ENCODE measurements at places on chromosomes 7 and 10.

- DNase-seq, result peak; percentile 98
These were observed 824 bp downstream of the IFRD1 start for GRCh38 chr7:112450807-112451761.

GRCh38 chr10:97719602-97720001 lies 6.1 kb downstream of the MARVELD1 start:
- DNase-seq, result no peak

DNA sequence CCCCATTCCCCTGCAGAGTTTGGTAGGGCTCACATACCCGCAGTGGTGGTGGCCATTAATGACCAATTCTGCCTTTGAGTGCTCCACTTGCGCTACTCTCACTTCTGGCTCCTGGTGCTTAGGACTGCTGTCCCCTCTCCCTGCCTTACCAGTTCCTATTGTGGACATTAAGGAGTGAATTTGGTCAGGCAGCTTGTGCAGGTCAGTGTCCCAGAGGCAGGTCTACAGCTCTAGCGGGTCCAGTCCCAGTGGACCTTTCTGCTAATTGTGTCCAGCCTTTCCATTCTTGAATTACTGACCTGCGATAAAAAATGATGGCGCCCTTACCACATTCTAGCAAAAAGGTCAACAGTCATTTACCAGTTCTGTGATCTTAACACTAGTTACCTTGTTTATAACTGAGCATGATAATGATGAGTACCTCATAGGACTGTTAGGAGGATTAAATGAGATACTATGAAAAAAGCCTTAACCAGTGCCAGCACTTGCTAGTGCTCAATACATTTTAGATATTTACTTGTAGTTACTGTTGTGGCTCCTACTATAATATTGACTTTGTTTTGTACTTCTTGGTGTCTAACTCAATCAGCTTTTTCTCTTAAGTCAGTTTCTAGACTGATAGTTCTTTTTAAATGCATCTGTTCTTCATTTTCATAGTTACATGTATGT lies 14.1 kb downstream of the ST7 start:
- no peak for DNase-seq

- DNase-seq, result peak; percentile 5
These were observed 211.5 kb downstream of the CREB5 start for GRCh38 chr7:28623863-28624262.

DNA sequence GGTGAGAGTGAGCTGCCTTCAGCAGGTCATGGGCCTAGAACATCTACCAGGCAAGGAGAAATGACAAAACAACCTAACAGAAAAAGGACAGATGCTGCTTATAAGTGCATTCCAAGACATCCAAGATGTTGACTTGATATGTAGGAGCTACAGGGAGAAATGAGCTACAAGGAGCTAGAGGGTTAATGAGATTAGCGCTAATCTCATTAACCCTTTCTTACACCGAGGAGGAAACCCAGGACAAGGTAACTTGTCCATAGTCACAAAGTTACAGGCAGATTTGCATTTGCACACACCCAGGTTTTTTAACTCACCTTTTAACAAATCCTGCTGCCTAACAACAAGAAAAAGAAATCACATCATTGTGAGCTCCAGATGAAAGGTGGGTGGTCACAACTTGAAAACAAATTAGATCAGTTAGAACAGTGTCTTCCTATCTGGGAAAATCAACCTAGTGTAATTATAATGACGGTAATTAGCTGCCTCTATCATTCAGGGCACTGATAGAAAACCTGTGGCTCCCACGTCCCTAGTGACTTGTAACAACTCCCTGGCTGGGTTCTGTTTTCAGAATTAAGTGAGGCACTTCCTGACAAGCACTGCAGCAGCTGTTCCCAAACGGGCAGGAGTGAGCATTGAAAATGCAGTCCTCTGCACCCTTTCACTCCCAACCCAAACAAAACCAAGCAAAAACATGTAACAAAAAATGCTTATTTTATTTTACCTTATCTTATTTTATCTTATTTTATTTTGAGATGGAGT lies 5.7 kb downstream of the KIAA1549 start:
- no peak for DNase-seq

- peak; percentile 63 for DNase-seq
These were observed 40.0 kb upstream of the AGBL3 start for GRCh38 chr7:134946260-134946659.

DNA sequence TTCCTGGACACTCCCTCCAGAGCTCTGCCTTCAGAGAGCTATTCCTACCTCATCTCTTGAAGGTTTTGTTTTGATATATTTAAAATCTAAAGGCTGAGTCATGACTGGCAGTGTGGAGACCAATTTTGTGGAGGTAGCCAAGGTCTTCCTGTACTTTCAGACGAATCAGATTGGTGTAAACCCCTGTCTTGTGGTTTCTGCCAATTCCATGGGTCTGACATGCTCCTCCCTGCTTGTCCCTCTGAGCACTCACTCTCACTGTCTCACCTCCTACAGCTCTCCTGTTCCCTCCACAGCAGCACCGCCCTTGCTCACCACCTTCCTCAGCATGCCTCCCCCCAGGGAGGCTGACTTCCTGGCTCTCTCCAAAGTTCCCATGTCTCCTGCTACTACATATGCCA lies 179.8 kb downstream of the NPSR1 start:
- DNase-seq, result peak; percentile 27

DNA sequence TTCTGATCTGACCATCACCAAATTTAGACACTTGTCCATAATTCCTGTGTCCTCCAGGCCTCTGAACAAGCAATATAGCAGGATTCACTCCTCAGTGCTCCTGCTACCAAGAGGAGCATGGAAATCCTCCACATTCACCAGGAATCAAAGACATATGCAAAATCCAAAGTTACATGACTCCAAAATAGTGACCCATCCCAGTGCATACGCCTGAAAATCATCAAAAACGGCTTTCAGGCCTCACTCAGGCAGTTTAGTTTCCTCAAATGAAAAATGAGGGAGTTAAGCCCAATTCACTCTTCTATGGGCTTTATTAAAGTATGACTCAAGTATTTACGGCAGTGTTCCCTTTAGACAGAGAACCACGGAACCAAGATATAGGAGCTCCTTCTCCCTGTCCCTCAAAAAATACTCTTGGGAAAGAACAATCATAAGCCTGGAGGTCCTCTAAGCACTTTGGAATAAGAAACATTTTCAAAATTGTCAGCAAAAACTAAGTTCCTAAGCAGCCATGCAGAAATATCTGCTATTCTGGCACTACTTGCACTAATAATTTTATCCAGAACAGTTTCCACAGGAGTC lies 240.7 kb downstream of the PARD3 start:
- no peak for DNase-seq

DNA sequence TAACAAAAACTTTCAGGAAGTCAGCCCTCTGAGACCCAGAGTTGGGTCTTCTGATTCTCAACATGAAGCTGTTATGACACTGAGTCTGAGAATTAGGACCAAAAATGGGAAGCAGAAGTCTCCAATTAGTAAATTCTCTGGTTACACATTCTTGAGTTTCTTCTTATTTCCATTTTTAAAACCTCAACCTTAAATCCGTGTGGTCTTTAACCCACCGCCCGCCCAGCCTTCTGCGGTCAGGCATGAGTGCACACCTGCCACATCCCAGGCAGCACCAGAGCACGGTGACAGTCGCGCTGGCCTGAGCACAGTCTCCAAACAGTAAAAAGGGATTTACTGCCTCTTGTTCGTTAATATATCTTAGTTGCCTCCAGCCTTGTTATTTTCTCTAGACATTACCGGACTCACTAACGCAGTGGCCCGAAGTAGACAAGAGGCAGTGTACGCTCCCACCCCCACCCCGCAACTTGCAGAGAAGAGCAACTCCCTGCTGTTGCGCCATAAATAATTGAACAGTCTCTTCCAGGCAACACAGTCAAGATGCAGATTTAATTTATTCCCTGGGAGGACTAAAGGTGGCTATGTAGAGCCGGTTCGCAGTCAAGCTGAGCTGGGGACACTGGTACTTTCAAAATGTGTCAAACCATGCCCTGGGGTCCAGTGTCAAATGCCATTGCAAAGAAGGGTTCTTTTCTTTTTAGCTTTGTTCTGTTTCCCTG lies 147.0 kb upstream of the CELF2 start:
- DNase-seq, result peak; percentile 14
